ENCODE measurements at places on chromosomes 5 and 9.

GRCh38 chr5:172834415-172835289, 601 bp downstream of the ERGIC1 start:
- DNase-seq = peak; percentile 18

DNA sequence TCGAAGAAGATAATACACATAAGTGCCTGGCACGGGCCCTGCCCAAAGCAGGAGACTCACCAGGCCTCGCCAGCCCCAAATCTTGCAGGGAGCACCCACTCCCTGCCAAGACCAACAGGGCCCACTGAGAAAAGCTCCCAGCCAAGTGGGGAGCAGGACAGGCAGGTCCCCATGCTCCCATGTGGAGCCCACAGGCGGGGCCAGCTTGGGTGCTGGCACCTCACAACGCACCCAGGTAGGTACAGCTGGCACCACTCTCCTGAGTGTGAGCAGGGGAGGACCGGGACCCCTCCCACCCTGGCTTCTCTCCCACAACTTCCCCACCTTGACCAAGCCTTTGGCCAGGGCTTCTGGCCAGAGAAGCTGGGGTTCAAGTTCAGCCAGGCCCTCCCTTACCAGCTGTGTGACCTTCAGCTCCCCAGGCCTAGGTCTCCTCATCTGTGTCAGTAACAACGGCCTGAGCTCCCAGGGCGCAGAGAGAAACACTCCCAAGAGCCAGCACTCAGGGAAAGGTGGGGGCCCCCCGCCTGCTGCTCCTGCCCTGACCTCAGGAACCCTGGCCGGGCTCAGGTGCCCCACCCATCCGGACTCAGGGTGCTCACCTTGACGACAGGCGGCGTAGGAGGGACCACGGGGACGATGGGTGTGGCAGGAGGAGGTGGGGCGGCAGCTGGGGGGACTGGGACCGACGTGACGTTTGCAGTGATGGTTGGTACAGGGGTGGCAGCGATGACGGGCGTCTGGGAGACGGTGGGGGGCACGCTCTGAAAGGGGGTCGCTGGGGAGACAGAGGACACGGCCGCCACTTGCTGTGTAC, 17.8 kb downstream of the BRD3 start:
- no peak for DNase-seq

GRCh38 chr9:33044677-33045282, 19.7 kb downstream of the DNAJA1 start:
- DNase-seq = no peak

- DNase-seq = no peak
Observed at GRCh38 chr5:120806202-120806601, 342.1 kb downstream of the PRR16 start.

- no peak for DNase-seq
Observed at GRCh38 chr5:56664025-56664424, 151.3 kb upstream of the MAP3K1 start.

- DNase-seq = no peak
Observed at GRCh38 chr5:54754878-54755277, 230.5 kb downstream of the ESM1 start.

DNA sequence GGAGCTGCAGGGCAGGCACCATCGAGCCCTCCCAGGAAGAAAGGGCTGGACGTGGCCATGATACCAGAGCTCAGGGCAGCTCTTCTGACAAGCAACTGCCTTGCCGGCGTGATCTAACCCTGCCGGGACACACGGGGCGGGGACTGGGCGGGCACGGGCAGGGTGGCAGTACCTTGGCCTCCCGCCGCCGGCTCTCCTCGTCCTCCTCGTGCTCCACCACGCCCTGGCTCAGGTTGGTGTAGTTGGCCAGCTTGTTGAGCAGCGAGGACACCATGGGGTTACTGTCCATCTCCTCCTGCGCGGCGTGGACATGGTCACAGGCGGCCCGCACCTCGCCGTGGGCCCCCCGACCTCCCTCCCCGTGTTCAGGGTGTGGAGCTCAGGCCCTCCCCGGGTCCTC, 18.5 kb downstream of the SLC12A7 start:
- no peak for DNase-seq

GRCh38 chr9:101840694-101841188, 102.3 kb upstream of the GRIN3A start:
- DNase-seq = no peak

- DNase-seq = no peak
Observed at GRCh38 chr9:77876590-77876989, 155.0 kb downstream of the GNAQ start.

- no peak for DNase-seq
Observed at GRCh38 chr9:12784461-12785259, 9.8 kb downstream of the LURAP1L start.

DNA sequence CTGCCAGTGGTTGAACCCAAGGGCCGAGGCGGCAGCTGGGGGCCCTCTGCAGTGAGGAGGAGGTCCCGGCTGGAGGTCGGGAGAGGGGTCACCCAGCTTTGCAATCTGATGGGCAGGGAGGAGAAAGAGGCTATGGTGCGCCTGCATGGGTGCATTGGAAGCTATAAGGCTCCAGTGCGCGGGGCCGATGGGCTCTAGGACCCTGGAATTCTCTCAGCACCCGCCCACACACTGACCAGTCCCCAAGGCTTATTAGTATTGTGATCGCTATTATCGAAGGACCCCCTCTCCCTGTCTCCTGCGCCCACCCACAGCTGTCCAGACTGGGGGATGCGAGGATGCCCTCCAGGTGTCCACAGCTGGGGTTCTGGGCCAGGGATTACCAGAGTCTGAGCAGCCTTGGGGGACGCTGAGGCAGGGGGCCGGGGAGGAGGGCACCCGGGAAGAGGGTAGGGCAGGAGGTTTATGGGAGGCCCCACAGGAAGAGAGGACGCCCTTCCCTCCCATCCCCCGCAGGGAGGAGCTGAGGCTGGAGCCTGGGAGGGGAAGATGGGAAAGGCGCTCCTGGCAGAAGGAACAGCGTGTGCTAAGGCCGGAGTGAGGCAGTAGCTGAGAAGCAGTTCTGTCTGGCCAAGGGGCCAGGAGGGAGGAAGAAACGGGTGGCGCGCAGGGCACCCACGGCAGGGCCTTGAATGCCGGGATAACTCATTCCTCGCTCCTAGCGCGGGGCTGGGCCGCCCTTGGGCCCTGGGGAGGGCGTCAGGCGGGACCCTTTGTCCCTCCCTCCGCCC, 24.2 kb downstream of the C9orf50 start:
- DNase-seq = no peak

DNA sequence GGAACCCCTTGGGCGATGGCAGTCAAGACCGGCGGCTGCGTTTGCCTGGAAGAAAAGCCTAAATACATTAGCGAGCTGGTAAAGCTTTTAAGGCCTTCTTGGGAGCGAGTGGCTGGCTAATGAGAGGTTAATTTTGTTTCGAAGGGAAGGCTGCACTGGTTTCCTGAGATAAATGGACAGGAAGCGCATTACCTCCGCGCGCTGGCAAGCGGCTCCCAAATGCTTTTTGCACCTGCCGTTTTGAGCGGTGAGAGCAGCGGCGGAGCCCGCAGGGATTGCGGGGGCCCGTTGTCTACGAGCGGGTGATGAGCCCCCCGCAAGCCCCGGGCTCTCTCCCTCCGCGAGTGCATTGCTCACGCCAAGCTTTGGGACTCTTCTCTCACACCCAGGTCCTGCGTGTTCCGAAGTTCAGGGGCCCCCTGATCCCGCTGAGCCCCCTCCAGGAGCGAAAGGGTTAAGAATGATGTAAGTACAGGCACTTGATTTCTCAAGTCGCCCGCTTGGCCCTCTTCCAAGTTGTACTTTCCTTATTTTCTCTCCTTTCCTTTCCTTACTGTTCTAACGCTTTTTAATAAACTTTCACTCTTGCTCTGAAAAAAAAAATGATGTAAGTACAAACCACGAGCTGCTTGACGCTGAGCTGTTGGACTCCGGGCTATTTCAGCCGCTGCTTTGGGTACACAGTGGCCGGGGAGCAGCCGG, 3.1 kb upstream of the RGMB start:
- peak; percentile 7 for DNase-seq

- no peak for DNase-seq
Observed at GRCh38 chr5:107523029-107523680, 147.6 kb downstream of the EFNA5 start.

DNA sequence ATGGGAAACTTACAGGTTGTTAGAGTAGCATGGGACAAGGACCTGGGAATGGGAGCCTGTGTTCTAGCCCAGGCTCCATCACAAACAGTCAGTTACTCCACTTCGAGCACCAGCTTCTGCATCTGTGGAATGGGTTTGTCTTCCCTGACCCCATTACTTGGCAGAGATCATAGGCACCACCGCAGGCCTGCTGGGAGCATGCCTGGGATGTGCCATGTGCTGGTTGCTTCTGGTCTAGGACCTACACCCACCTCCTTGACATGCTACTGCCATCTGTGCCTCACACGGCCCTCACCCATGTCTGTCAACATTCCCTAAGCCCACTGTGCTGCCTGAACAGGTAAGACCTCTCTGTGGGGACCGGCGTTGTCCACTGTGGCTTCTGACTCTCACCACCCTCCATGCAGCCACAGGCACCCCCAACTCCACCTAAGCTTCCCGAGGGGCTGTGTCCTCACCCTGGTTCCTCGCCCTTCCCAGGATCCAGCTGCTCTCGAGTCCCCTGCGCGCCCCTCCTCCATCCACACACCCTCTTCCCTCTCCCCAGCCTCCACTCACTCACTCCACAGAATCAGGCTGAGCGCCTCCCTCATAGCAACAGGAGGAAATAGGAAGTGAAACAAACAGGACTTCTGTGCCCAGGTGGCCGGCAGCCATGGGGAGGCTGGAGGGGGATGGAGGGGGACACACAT, 85.9 kb upstream of the FAM120A start:
- DNase-seq = no peak

DNA sequence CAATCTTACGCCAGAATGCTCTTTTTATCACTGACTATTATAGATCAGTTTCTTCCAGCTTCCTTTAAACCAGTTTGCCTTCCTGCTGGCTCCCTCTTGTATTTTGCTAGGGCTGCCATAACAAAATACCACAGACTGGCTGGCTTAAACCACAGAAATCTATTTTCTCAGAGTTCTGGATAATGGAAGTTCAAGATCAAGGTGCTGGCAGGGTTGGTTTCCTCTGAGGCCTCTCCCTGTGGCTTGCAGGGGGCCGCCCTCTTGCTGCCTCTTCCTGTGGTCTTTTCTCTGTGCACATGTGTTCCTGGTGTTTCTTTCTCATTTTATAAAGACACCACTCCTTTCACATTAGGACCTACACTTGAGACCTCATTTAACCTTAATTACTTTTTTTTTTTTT, 6.8 kb upstream of the FXN start:
- DNase-seq = peak; percentile 48

- no peak for DNase-seq
Observed at GRCh38 chr5:155978850-155979249, 348.1 kb upstream of the SGCD start.

DNA sequence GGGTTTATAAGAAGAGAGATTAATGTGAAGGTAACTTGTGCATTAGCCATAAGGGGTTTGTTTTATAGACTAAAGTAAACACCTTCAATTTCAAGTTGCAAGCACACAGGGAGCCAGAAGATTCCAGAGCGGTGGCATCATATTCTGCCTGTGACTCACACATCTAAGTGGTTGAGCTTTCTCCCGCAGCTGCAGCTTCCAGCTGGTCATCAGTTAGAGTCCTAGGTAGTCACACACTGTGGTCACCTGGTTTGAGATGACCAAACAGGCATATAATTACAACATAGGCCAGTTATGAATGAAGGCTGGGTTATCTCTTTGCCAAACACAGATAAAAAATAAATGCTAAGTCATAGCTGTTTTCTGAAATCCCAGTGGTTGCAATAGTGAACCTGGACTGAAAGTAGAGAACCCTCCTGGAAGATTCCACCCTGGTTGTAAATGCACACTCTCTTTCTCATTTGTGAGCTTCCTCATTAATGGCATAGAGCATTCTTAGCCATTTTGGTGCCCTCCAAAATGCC, 171.3 kb downstream of the GDNF start:
- no peak for DNase-seq

DNA sequence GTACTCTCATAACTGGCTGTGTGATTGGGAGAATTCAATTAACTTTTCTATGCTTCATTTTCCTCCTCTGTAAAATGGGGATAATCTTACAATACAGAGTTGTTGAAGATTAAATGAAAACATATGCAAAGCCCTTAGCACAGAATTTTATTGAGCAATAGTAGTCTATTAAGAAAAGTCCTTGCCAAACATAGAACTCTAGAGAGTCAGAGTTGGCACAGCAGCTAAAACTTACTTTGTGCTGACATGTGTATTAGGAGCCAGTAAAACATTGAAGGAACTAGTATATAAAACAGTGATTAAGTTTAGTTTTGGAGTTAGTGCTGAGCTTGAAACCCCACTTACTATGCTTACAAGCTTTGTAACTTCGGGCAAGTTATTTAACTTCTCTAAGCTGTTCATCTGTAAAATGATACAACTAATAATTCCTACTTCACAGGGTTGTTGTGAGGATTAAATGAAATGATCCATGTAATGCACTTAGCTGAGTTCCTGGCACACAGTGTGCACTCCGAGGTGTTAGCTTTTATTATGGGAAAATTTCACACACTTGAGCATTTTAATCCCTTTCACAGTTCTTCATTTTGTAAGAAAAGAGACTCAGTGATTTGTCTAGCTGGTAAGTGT, 20.0 kb upstream of the GRIN3A start:
- no peak for DNase-seq

DNA sequence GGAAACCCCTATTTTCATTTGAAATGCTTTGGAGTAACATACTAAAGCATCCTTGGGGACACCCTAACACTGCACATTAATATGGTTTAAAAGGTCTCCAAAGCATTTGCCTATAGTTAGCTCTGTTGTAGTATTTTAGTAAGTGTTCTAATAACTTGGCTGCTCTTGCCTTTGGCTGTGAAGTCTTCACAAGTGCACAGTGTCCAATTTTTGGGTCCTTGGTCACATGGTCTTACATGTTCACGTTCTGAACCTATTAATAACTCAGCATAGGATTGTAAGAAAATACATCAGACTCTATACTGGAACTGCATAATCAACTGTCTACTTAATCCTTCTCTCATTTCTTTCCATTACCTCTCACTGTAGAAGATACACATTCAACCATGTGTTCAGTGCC, 17.4 kb downstream of the ADAMTS19 start:
- no peak for DNase-seq

DNA sequence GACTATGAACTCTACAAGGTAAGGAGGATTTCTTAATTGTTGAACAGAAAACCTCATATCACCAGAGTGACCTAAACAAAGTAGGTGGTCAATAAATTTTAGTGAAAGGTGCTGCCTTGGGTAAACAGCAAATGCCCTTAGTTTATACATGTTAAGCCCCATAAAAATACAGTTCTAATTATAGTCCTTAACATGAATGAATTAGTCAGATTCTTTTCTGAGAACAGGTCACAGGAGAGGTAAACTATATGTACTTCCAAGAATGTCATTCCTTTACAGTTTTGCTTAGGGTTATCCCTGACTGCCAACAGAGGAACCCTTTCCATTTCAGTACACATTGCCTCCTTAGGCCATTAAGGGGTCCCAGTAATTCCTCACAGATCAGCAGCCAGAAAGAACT, 64.9 kb downstream of the PLPP1 start:
- no peak for DNase-seq

GRCh38 chr9:107660976-107661375, 171.4 kb upstream of the KLF4 start:
- DNase-seq = no peak

GRCh38 chr9:84170521-84171141, 169.9 kb downstream of the SLC28A3 start:
- DNase-seq = no peak

GRCh38 chr9:72204062-72204461, 54.8 kb downstream of the GDA start:
- no peak for DNase-seq

- DNase-seq = no peak
Observed at GRCh38 chr9:94478755-94479730, 75.8 kb upstream of the PCAT7 start.
